ENCODE measurements at places on chromosomes 5 and 9.

DNA sequence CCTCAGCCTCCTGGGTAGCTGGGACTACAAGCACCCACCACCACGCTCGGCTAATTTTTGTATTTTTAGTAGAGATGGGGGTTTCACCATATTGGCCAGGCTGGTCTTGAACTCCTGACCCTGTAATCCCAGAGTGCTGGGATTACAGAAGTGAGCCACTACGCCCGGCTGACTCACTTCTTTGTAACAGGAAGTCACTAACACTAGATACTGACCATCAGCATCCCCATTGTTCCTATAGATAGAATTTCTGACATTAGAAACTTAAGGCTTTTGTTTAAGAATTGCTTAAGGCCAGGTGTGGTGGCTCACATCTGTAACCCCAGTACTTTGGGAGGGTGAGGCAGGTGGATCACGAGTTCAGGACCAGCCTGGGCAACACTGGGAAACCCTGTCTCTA, 42.2 kb downstream of the LEAP2 start:
- no peak for DNase-seq

- no peak for DNase-seq
These were observed 885.2 kb upstream of the ARRDC3 start for GRCh38 chr5:92268343-92268742.

GRCh38 chr9:89363921-89364665, 45.8 kb downstream of the SECISBP2 start:
- DNase-seq = no peak

DNA sequence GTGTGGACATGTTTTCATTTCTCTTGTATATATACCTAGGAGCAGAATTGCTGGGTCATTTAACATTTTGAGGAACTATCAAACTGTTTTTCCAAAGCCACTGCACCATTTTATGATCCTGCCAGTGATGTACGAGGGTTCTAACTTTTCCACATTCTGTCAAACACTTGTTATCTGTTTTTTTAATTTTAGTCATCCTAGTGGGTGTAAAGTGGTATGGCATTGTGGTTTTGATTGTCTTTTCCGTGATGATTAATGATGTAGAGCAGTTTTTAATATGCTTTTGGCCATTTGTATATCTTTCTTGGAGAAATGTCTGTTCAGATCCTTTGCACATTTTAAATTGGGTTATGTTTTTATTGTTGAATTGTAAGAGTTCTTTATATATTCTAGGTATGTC, 107.0 kb downstream of the MELK start:
- no peak for DNase-seq

DNA sequence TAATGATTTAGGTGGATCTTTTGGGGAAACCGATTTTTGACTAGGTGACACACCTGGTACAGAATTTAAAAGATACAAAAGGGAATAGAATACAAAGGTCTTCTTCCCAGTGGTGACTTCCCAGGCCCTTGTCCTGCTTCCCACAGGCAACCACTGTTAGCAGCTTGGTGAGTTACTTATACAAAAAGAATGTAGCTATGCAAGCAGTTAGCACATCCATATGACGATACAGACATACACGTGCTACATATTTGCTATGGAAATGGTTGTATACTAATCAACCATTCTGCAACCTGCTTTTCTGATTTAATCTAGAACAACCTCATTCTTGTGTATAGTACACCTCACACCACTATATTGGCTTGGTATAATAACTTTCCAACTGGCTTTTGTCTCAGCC, 51.0 kb downstream of the OTULIN start:
- no peak for DNase-seq

GRCh38 chr5:38117784-38118479, 140.4 kb upstream of the EGFLAM start:
- DNase-seq = no peak

DNA sequence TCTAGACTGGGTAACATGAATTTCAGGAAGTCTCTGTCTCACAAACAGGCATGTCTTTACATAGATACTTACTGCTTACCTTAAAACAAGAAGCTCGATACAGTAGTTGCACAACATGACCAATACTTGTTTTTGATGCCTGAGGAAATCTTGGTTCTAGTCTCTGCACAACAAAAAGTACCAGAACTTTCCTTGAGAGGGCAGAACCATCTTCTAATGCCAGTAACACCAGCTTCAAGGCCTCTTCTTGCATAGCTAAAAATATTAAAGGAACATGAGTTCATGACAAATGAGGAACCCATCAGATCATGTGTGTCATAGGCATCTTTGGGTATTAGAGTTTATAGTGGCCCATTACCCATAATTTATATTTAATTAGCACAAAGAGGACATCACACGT, 22.0 kb downstream of the RC3H2 start:
- DNase-seq = no peak

DNA sequence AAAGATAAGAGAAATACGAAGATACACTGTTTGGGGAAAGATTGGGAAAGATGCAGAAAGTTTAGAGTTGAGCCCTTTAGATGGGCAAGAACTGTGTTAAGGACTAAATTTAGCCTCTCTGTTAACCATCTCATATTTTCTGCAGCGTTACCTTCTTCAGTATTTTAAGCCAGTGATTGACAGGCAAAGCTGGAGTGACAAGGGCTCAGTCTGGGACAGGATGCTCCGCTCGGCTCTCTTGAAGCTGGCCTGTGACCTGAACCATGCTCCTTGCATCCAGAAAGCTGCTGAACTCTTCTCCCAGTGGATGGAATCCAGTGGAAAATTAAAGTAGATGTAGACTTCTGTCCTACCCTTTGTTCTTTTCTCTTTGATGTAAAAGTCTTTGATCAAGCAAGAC, 26.4 kb upstream of the LNPEP start:
- DNase-seq = no peak

- no peak for DNase-seq
These were observed 20.4 kb downstream of the ANKS6 start for GRCh38 chr9:98775831-98776441.

DNA sequence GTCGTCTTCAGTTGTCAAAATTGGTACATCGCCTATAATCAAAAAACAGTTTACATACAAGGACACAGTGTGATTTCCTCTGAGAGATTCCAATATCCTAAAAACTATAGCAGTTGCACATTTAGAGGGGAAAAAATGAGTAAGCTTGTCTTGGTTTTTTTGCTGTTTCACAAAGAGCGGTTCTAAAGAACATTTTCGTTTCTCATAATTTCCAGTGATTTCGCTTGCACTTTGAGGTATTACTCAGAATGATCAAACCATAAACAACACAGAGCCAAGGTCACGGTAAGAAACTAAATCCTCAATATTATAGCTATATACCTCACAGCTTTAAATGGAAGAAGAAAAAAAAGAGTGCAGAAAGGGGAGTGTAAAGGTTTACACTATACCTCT, 861 bp downstream of the MTX3 start:
- no peak for DNase-seq

GRCh38 chr5:54927097-54927746, 58.2 kb downstream of the ESM1 start:
- no peak for DNase-seq

GRCh38 chr9:81823672-81824554, 104.3 kb upstream of the SPATA31D4 start:
- no peak for DNase-seq

DNA sequence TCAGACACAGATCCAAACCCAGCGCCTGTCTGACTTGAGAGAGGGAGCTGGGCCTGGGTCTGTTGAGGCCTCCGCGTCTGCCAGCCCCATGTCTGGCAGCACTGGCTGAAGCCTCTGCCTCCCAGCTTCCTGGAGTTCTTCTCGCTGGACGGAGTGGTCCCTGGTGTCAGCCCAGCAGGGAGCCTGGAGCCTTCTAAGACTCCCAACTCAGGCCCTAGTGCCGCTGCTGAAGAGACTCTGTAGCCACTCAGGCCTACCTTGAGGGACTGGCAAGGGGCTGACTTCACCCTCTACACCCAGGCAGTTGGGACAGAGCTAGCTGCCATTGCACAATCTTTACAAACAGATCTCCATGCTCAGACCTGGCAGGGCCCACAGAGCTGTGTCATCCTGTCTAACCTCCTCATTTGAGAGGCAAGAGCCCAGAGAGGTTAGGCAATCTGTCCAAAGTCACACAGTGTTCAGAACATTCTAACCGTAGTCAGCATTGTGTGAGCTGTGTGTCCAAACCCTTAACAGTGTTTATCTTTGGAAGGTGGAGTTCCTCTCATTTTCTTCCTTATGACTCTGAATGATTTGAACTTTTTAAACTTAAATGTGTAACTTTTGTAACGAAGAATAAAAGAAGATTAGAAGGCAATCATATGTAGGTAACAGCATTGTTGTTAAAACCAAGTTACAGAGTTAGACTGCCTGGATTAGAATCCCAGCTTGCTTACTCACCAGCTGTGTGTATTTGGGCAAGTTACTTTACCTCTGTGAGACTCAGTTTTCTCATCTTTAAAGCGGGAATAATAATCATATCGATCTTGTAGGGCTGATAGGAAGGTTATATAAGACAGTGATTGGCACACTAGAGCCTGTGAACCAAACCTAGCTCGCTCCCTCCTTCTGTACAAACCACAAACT, 4.6 kb upstream of the DUSP1 start:
- DNase-seq = peak; percentile 84

Data from left cardiac atrium (tissue), 4 donors.